ENCODE measurements at places on chromosomes 2 and 18. TPM values are rescaled to one million over a fixed set of nuclear protein-coding genes. Genes with fewer than 3 reads are reported as not detected.

GRCh38 chr2:101340141-101340551 is 31.6 kb upstream of the RNF149 start:
- DNase-seq: no peak

DNA sequence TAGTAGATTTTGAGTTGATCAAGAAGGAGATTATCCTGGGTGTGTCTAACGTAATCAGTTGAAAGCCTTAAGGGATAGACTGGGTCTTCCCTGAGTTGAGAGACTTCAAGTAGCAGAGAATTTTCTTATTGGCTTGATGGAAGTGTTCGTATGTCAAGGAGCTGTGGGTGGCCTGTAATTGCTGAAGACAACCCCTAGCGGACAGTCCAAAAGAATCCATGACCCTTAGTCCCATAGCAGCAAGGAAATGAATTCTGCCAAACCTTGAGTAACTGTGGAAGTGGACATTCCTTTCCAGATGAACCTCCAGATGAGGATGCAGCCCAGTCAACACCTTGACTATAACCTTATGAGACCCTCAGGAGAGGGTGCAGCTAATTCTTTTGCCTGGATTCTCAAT is 786.3 kb downstream of the SOCS6 start:
- no peak for DNase-seq

GRCh38 chr2:109736177-109736827 is 57.8 kb upstream of the RGPD5 start:
- DNase-seq: peak; percentile 18

DNA sequence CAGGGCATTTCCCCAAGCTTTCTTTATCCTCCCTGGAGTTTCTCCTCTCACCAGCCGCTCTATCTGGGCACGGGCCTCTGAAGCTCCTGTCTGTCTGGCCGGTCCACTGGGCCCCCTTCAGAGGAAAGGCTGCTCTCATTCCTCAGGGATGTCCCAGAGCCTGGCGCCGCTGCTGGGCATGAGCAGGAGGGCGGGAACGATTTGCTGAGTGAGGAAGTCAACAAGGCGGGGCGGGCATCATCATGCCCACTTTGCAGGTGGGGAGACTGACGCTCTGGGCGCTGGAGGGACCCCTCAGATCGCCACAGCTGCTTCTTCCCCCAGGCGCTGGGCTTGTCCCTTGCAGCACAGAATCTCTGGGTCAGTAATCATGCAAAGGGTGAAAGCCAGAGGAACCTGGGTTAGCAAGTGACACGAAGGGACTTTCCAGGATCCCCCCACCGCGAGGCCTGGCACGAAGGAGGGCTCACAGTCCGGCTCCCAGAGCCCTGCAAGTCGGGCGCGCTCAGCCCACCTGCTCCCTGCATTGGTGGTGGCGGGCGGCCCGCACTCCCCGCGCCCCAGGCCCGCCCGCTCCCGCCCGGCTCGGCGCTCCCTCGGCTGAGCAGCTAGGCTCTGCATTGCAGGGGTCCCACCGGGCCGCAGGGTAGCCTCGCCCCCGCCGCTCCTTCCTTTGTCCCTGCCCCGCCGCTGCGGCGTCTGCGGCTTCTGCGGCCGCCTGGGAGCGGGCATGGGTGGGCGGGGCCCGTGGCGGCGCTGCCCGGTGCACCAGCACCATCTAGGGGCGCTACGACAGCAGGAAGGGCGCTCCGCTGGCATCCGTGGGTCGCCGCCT is 157.8 kb downstream of the CYRIA start:
- DNase-seq: peak; percentile 3

GRCh38 chr2:3493615-3494007 is 25.7 kb downstream of the ADI1 start:
- no peak for DNase-seq

DNA sequence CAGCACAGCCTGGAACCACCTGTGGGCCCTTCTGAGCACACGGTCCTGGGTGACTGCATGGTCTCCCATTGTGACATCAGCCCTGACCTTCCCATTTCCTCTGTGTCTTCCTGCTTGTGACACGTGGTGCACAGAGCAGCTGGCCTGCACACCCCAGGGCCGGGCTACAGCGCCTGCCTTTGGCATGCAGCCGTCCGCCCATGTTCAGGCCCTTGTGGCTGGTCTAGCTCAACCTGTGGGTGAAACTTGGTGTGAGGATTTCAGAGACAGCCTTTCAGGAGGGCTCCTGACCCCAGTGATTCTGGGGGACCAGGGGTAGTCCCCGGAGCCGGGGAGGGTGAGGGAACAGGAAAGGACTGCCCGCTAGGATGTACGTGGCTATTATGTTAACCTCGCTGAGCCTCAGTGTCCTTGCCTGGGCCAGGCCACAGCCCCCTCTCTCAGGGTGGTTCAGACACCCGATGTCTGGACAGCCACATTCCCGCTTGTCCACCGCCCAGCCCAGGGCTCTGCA is 284.8 kb upstream of the HS6ST1 start:
- no peak for DNase-seq

DNA sequence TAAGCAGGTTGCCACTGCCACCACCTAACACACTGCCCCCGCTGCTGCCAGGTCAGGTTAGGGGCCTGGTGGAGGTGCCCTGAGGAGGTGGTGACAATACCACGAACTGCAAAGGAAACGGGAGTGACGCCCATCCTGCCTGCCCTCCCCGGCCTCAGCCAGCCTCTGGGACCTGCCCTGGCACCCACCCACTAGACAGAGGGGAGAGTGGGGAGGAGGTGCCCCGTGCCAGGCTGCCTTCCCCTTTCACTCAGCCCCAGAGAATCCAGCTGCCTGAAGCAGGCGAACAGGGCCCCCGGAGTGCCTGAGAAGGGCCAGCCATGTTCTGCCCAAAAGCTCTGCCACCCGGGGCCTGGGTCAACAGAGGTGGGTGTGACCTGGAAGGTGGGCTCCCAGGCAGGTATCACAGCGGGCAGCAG is 44.5 kb upstream of the FOSL2 start:
- DNase-seq: peak; percentile 78

TGFBRAP1 gene
- total RNA-seq: 13.8 TPM

DNA sequence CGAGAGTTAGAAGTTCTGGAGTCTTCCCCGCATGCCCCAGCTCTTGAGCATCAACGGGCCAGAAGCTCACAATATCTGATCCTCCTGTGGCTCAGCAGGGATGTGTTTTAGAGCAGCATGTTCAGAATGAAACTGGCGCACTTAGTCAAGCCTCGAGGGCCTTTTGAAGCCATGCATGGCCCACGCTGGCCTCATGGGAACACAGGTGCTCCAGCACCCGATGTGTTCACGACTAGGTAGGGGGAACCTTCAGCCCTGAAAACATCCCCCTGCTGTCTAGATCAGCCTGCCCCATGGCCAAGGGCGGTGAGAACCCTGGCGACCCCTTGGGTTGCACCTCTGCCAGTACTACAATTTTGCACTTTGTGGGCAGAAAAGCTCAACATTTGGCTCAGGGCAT is 32.8 kb downstream of the MSH6 start:
- DNase-seq: no peak

DNA sequence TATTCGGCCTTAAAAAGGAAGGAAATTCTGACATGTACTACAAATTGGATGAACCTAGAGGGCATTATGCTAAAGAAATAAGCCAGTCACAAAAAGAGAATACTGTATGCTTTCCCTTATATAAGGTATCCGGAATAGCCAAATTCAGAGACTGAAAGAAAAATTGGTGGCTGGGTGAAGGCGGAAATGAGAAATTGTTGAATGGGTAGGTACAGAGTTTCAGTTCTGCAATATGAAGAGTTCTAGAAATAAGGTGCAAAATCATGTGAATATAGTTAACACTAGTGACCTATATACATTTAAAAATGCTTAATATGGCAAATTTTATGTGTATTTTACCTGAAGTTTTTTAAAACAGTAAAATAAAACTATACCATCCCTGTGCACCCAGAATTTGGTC is 43.1 kb downstream of the RMP24 start:
- DNase-seq: no peak

GRCh38 chr2:176702131-176702530 is 432.9 kb downstream of the MTX2 start:
- no peak for DNase-seq

DNA sequence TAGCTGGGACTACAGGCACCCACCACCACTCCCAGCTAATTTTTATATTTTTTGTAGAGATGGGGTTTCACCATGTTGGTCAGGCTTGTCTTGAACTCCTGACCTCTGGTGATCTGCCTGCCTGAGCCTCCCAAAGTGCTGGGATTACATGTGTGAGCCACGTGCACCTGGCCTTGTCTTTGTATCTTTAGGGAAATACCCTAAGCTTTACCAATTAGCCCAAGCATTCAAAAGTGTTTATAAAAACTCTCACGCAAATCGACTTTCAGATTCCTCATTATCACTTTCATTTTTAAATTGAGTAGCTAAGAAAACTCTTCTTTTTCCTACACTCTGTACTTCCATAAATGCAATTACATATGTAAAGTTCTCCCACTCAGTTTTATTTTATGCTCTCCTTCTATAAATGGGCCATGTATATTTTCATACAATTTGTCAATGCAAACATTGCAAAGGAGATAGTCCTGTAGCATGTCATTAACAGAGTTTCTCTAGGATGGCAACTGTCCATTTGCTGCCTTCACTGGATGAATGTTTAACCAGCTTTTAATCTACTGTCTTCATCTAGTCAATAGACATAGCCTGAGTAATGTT is 326.2 kb upstream of the LRATD1 start:
- DNase-seq: no peak

- no peak for DNase-seq
Measured at GRCh38 chr18:48666613-48667012, 127.8 kb downstream of the CTIF start.

GRCh38 chr2:174059884-174060244 is 94.7 kb upstream of the SP3 start:
- no peak for DNase-seq

- no peak for DNase-seq
Measured at GRCh38 chr2:18123577-18123976, 245.1 kb downstream of the KCNS3 start.

- DNase-seq: no peak
Measured at GRCh38 chr2:187978356-187978755, 313.3 kb upstream of the GULP1 start.

SCYGR4 gene
- total RNA-seq: not detected

SATB2 gene
- total RNA-seq: 0.82 TPM

DNA sequence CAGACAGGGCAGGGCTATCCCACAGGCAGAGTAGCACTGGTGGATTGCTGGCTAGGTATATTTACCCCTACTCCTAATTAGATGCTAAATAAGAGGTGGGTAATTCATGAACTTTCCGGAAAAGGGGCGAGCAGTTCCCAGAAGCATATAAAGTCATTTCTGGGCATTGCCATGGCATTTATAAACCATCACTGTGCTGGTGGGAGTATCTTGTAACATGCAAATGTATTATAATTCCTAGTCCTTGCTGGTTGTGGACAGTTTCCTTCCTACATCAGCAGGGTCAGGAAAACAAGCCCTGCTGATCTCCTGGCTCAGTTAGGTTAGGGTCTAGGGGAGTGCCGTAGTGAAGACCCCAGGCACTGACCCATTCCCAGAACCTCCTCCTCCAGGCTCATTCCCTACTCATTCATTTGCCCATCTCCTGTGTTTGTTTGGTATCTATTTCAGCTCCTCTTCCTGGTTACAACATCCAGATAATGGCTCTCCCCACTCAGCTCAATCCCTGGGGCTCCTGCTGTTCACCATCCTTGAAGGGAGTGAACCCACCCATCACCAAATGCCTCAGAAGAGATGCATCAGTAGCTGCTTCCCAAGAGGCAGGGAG is 282.7 kb downstream of the SRBD1 start:
- DNase-seq: no peak

- no peak for DNase-seq
Measured at GRCh38 chr2:18641823-18642222, 52.5 kb upstream of the NT5C1B start.
